CD4-positive, alpha-beta T cell treated with Interleukin-6 at 100 ng/mL for 8 hours (primary cell): ENCODE measurements at places on chromosomes 4 and X.

DNA sequence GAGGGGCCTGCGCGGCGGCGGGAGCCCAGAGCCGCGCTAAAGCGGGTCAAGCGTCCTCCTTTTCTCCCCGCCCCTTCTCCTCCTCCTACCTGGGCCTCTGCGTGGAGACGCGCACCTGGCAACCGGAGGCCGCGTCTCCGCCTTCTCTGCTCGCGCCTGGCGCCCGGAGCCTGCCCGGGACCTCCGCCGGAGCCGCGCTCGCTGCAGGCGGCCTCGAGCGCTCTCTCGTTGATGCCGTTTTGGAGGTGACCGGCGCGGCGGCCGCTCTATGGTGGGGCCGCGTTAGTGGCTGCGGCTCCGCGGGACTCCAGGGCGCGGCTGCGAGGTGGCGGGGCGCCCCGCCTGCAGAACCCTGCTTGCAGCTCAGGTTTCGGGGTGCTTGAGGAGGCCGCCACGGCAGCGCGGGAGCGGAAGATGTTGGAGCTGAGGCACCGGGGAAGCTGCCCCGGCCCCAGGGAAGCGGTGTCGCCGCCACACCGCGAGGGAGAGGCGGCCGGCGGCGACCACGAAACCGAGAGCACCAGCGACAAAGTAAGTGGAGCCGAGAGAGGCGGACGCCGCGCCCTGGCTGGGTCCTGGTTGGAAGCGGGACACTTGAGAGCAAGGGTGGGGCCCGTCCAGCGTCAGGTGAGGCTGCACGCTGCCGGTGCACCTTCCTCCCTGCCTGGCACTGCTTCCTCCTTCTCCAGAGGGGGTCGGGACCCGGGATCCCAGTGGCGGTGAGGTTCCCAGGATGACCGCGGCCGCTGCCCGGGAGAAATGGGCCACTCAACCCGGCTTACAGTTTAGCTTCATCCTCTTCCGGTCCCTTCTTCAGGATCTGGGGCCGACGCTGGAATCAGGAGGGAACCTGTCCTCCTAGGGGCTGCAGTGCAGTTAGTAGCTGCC, at the start of gene CDS1:
TSS of gene CDS1 (plus strand) at position 140 of the 888 bp plus-strand sequence. CDS start at position 415, 275 bp downstream.
- DNase-seq, result peak; percentile 3

DNA sequence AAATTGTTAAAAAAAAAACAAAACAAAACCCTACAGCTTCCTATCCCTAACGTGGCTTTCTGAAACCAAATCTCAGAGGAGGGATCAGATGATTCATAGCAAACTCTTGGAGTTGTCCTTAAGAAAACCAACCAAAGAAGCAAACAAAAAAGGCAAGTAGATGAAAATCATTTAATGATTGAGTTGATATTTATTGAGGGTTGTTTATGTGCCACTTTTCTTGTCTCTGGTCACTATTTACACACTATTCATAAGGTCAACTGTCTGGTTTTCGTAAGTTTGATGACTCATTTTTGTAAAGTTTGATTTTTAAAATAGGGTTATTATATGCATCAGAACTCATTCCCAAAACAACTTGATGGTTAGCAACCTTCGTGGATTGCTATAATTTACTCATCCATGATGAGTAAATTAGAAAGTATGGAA, 133.4 kb downstream of the UNC5C start:
- DNase-seq, result no peak

GRCh38 chr4:43837171-43837570, 611.4 kb downstream of the KCTD8 start:
- no peak for DNase-seq

DNA sequence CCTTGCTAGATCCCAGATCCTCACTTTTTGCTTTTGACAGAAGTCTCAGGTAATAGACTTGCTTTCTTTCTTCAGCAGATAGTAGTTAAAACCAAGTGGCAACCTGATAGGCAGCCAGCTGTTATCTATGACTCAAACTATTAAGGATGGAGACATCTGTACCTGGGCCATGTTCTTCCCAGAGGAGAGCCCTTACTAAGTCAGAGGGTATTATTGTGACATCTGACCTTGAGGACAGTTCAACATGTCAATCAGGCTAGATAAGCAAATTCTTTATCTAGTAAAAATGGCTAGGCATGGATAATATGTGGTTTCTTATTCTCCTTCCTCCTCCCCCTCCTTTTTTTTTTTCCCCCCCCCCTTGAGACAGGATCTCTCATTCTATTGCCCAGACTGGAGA, 39.2 kb downstream of the TRIM2 start:
- DNase-seq, result no peak

GRCh38 chr4:5719350-5720055, 8.5 kb downstream of the EVC start:
- no peak for DNase-seq

GRCh38 chrX:119685225-119686066, 7.5 kb downstream of the SEPTIN6 start:
- peak; percentile 59 for DNase-seq

- no peak for DNase-seq
These were observed 46.6 kb upstream of the FAM47C start for GRCh38 chrX:36961590-36961989.

GRCh38 chr4:36255577-36255976, 11.3 kb upstream of the ARAP2 start:
- peak; percentile 85 for DNase-seq

DNA sequence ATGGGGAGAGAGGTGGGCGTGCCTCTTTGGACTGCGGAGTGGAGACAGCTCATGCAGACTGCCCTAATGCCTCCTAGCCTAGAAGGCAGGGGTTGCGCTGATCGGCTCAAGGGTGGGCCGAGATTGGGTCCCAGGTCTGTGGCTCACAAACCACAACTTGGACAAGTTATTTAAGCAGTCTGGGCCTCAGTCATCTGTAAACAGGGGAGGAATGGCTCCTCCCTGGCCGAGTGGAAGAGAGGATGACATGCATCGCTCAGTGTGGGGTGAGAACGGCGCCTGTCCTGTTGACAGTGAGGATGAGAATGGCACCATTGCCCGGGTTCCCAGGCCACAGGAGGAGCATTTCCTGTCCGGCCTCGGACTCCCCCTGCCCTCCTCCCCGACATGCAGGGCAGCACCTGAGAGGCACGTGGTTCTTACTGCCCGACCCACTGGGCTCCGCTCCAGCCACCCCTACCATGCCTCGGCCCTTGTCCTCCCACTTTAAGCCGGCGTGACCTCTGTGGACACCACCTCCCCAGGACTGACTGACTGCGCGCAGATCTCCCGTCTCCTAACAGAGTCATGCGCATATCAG, 40.3 kb upstream of the GRPEL1 start:
- no peak for DNase-seq

- DNase-seq, result no peak
These were observed 217.2 kb upstream of the HCCS start for GRCh38 chrX:10893976-10894375.

GRCh38 chr4:165330666-165331065, 3.2 kb downstream of the MSMO1 start:
- DNase-seq, result no peak

- no peak for DNase-seq
These were observed 13.3 kb downstream of the STARD8 start for GRCh38 chrX:68660746-68661145.

GRCh38 chr4:74376888-74377483, 12.0 kb downstream of the EREG start:
- DNase-seq, result peak; percentile 28

GRCh38 chr4:94371290-94371689, 28.7 kb upstream of the HPGDS start:
- DNase-seq, result no peak

GRCh38 chr4:154836513-154836912, 55.4 kb downstream of the RBM46 start:
- DNase-seq, result no peak

- peak; percentile 27 for DNase-seq
These were observed 93.3 kb downstream of the SYNPO2 start for GRCh38 chr4:118981839-118982381.

DNA sequence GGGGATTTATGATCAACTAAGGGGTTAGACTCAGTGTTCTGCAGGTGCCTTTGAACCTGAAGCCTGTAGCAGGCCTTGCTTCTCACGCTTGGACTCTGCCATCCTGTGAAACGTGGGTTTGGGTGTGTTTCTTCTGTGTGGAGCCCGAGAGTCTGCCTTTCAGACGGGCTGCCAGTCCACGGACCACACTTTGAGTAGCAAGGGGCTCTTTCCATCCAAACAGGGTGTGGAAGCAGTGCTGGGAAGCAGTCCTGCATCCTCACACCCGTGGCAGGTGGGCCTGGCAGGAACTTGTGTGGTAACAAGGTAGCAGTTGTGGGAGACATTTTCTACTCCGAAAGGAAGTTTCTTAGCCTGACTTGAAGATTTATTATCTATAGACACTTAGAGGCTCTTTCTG, 22.7 kb downstream of the RGS12 start:
- DNase-seq, result no peak

DNA sequence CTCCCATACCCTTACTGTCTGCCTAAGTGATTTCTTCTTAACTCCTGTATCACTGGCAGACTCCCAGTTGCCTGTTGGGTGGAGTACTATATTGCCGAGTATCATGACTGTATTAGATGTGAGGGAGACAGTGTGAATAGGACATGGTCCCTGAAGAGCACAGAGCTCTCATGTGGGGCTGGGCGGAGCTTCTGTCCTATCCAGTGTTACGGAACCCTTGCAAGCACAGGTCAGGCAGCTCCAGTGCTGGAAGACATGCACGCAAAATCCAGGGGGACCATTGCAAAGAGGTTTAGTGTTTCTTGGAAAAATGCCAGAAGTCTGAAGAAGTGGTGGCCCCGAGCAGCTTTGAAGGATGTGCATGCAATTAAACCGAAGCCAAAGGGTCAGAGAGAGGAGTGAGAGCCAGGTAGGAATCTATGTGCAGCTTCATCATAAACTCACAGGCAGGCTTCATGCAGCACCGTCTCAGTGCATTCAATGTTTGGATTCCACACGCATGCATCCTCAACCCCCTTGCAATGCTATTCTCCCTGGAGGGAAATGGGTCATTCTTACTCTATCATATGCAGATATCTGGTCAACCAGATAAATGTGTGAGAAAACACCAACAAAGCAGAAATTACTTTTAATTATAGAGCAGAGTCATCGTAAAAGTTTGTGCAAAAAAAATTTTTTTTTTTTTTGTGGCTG, 49.7 kb upstream of the DHRSX start:
- no peak for DNase-seq

DNA sequence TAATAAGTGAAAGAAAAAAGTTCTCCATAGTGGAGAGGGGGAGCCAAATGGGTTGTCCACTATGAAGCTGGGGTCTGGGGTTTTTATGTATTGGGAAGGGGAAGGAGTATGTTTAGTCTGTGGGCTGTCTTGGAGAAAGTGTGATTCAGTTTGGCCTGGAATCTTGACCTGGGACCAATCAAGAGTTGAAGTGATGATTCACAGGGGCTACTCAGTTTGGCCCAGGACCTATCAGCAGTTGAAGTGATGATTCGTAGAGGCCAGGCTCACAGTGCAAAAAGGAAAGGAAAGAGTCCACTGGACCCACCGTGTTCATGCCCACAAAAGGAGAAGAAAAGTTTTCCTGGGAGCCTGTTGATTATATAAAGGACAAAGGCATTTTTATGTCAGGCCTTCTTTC, 47.3 kb upstream of the RAB9B start:
- no peak for DNase-seq

GRCh38 chr4:76459291-76459723, 24.3 kb downstream of the SHROOM3 start:
- DNase-seq, result no peak

DNA sequence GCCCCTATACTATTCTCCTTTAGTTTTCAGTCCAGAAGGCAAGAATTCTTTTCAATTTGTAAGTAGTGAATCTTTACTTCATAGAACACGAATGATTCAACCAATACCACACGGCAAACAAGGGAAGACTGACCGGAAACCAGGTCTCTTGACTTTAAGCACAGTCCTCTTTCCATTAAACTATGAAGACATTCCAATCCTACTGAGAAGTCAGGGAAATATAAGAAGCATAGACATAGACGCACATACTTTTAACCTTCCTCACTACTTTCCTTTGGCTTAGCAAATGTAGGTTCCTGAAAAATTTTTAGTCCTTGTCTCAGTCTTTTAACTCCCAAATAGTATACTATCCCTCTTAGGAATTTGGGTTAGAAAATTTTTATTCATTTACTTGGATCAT, 9.1 kb downstream of the CHRDL1 start:
- DNase-seq, result no peak

- DNase-seq, result no peak
These were observed 39.6 kb upstream of the MAGEA4 start for GRCh38 chrX:151873096-151873495.

DNA sequence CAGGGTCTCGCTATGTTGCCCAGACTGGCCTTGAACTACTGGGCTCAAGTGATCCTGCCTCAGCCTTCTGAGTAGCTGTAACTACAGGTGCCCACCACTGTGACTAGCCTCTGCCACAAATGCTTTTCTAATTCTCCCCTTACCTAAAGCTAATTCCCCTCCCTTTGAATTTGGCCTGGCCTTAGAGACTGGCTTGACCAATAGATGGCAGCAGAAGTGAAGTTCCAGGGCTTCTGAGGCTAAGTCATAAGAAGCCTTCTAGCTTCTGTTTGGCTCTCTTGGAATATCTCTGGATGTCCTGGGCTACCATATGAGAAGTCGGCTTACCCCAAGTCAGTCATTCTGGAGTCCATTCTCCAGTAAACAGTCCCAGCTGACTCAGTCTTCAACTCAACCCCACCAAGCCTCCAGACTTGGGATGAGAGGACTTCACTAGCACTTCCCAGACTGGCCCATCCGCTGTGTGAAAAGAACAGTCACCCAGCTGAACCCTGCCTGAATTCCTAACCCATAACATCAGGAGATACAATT, 61.0 kb downstream of the HPRT1 start:
- no peak for DNase-seq

DNA sequence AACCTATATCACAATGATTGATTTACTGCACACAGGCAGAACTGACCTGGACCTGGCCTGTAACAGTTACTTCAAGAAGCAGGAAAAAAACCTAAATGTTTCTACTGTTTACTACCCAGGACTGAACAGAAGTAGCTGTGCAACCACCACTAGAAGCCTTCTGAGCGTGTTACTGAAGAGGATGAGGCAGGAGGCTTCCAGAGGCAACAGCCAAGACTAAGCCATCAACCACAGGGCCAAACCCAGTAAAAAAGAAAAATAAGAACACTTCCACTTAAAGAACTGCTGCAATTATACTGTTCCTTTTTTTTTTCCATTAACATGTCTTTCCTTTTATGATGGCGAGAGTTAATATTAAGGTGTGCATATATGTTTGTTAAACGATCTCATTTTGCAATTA, 29.4 kb upstream of the TTC29 start:
- no peak for DNase-seq

DNA sequence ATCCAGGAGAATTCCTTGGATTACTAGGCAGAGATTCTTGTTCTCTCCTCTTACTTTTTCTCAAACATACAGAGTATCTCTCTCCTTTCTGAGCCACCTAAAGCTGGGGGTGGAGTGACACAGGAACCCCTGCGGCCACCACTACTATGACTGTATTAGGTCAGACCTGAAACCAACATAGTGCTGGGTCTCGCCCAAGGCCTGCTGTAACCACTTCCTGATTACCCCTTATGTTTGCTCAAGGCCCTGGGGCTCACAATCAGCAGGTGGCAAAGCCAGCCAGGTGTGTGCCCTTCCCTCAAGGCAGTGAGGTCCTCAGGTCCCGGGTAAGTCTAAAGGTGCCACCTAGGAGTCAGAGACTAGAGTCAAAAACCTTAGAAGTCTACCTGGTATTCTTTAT, 166.4 kb downstream of the PARM1 start:
- DNase-seq, result no peak

- no peak for DNase-seq
These were observed 190.6 kb downstream of the LDB2 start for GRCh38 chr4:16707874-16708273.

GRCh38 chr4:97525236-97525635, 618.0 kb downstream of the STPG2 start:
- DNase-seq, result no peak
